ENCODE measurements at places on chromosomes 1 and 21.

DNA sequence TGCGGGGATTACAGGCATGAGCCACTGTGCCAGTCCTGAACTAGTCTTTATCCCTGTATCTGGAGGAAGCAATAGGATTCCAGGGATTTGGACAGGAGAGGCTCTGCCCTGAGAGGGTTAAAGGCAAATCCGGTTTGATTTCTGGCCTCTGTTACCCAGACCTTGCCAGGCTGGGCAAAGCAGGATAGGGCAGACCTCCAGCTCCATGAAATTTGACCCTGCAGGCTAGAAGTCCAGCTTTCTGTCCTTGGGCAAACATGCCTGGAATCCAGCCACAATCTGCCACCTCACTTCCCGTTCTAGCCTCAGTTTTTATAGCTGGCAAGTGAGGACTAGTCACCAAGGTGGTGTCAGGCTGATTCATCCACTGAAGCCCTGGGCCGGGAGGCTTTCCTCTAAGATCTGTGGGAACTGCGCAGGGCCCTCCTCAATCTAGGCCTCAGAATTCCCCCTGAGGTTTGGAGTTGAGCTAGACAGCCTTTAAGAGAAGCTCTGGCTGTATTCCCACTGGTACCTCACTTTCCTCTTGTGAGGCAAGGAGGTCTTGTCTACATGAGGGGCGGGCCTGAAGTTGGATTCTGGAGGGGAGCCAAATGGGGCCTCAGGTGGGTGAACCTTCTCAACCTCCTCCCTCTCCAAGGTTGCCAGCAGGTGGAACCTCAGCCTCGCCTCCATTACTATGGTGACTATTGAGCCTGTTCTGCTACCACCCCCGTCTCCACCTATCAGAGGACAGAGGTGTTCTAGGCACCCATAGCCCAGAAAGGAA lies 7.0 kb upstream of the P3R3URF start:
- H3K36me3 ChIP-seq, result no peaks in the 10 kb centered on the region
- H3K27ac ChIP-seq, result no peak overlapping the region
- peaks cover 17% of the 10 kb centered on the region for H3K4me1 ChIP-seq
- no peak for DNase-seq

- no peak overlapping the region for H3K4me3 ChIP-seq
- no peak for DNase-seq
- no peak overlapping the region for H3K27ac ChIP-seq
- H3K27me3 ChIP-seq, result peaks cover 2% of the 10 kb centered on the region
- no peaks in the 10 kb centered on the region for H3K36me3 ChIP-seq
Measured at GRCh38 chr1:199295107-199295506, 656.3 kb downstream of the PTPRC start.

GRCh38 chr1:206505702-206506355 lies 1.5 kb upstream of the RASSF5 start:
- H3K27me3 ChIP-seq, result peaks cover 25% of the 10 kb centered on the region
- H3K27ac ChIP-seq, result no peak overlapping the region
- H3K4me1 ChIP-seq, result peaks cover 45% of the 10 kb centered on the region
- peaks cover 12% of the 10 kb centered on the region for H3K36me3 ChIP-seq
- DNase-seq, result no peak
- H3K4me3 ChIP-seq, result peak overlapping the region; percentile 73

- H3K36me3 ChIP-seq, result no peaks in the 10 kb centered on the region
- peaks cover 2% of the 10 kb centered on the region for H3K4me1 ChIP-seq
- no peak for DNase-seq
- H3K4me3 ChIP-seq, result no peak overlapping the region
- peaks cover 26% of the 10 kb centered on the region for H3K27me3 ChIP-seq
Measured at GRCh38 chr1:20370698-20371097, 80.0 kb downstream of the VWA5B1 start.

- no peak for DNase-seq
- peaks cover 93% of the 10 kb centered on the region for H3K4me1 ChIP-seq
- H3K27me3 ChIP-seq, result no peaks in the 10 kb centered on the region
- peak overlapping the region; percentile 29 for H3K4me3 ChIP-seq
- peaks cover 61% of the 10 kb centered on the region for H3K36me3 ChIP-seq
Measured at GRCh38 chr1:226712742-226713419, 26.2 kb downstream of the ITPKB start.

DNA sequence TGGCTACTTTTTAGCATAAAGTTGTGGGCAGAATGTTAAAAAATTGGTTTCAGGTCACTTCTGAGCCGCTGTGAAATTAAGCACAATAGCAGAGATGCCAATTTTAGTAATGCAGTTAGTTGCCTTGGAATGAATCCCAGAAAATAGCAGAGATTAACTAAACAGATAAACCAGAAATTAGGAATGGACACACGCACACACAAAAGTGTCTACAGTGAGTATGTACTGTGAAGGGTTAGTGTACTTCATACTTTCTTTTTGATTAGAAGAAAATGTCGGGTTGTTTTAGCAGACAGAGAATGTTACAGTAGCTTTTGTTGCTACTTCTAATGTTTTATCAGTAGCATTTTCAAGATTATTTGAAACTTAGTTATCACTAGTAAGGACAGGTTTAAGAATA lies 106.7 kb downstream of the LEPR start:
- no peak overlapping the region for H3K27ac ChIP-seq
- H3K4me1 ChIP-seq, result peaks cover 2% of the 10 kb centered on the region
- DNase-seq, result no peak
- peaks cover 41% of the 10 kb centered on the region for H3K27me3 ChIP-seq

GRCh38 chr21:45034556-45035476 lies 39.6 kb upstream of the ADARB1 start:
- H3K4me3 ChIP-seq, result no peak overlapping the region
- peaks cover 3% of the 10 kb centered on the region for H3K36me3 ChIP-seq
- H3K4me1 ChIP-seq, result peaks cover 5% of the 10 kb centered on the region
- no peak overlapping the region for H3K27ac ChIP-seq
- H3K27me3 ChIP-seq, result peaks cover 7% of the 10 kb centered on the region

DNA sequence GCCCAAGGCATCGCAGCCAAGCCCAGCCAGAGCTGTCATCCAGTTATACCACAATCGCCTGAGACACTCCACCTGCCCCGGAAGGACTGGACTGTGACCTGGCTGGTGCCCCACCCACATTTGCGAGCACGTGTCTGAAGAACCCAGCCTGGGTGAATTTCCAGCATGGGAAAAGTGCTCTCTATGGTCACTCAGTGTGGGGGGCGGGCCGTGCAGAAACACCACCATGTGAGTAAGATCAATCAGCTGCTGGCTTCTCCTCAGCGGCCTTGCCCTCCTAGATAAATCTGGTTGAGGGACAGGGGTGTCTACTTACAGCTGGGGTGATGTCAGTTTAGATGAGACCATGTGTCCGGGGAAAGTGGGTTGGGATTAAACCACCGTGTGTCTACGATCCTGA lies 44.8 kb downstream of the URB1 start:
- H3K27ac ChIP-seq, result no peak overlapping the region
- H3K36me3 ChIP-seq, result peaks cover 82% of the 10 kb centered on the region
- H3K27me3 ChIP-seq, result no peaks in the 10 kb centered on the region
- peaks cover 8% of the 10 kb centered on the region for H3K4me1 ChIP-seq

DNA sequence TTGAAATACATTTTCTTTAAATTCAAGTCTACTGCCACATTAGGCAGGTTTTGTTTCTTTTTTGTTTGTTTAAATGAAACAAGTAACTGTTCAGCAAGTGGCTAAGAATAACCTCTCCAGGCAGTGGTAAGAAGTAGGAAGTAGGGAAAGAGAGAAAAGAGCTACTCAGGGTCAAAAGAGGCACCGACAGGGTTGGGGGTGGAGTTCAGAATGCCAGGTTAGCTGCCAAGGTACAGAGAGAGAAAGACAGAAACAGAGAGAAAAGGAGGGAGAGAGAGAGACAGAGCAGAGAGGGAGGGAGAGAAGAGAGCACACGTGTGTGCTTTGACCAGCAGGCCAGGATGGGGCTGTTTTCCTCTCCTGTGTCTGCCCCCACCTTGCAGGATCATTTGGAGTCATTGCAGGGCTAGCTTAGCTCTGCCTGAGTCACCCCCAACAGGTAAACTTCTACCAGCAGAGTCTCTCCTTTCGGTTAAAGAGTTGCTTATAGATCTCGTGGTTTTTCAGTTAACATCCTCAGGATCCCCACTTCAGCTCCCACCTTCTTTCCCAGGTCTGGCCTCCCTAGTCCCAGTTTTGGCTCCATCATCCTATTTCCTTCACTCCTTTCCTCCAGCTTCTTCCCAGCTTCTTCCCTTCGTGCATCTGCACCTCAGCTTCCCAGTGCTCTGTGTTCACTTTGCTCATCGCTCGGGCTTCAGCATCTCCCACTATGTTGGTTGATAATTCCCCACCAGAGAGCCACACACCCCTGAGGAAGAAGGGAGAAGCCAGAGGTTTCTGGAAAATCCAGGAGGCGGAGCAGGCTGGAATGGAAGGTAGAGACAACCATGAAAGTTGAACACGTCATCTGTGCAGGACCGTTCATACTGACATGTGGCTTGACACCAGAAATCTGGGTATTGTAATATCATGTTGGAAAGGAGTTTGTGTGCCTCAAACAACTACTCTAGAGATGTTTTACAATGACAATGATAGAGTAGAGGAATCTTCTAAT lies 21.8 kb upstream of the RAB4A start:
- peaks cover 38% of the 10 kb centered on the region for H3K4me1 ChIP-seq
- H3K27me3 ChIP-seq, result no peaks in the 10 kb centered on the region
- H3K36me3 ChIP-seq, result no peaks in the 10 kb centered on the region
- no peak overlapping the region for H3K4me3 ChIP-seq
- H3K27ac ChIP-seq, result peak overlapping the region; percentile 5
- no peak for DNase-seq

- peak overlapping the region; percentile 71 for H3K4me3 ChIP-seq
- peaks cover 5% of the 10 kb centered on the region for H3K27me3 ChIP-seq
- peak overlapping the region; percentile 95 for H3K27ac ChIP-seq
- H3K4me1 ChIP-seq, result peaks cover 19% of the 10 kb centered on the region
- peaks cover 5% of the 10 kb centered on the region for H3K36me3 ChIP-seq
Measured at GRCh38 chr1:159067699-159068621, 8.6 kb downstream of the AIM2 start.

DNA sequence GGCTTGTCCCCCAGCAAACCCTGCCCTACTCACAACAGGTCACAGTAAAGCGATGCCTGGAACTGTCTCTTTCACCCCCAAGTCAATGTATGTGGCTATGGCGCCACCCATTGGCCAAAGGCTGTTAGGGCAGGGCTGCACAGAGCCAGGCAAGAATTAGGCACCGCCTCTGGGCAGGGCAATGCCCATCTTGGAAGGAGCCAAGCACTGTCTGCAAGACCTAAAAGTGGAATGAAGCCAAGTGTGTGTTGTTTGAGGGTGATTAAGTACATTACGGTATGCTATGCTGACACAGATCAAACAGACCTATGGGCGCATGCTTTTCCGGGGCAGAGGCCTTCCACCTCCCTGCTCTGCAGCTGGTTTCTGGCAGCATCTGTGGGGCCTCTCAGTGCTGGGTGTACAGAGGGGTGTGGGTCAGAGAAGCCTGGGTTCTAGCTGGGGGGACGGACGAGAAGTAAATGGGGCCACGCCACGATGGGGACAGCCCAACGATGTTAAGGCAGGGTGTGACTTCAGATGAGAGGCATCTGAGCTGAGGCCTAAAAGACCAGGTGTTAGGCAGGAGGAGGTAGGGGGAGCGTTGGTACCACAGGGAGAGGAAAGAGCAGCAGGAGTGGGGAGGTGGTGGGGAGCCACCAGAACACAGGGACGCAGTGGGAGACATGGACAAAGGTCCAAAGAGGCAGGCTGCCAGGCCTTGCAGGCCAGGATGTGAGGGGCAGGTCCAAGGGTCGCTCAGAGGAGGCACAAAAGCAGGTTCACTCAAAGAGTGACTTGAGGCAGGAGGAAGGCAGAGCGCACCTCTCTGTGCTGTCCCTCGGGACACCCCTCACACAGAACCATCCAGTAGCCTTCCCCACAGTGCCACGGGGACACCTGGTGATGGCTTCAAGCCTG lies 49.8 kb downstream of the ACOT7 start:
- H3K4me3 ChIP-seq, result no peak overlapping the region
- peak; percentile 75 for DNase-seq
- no peak overlapping the region for H3K27ac ChIP-seq
- H3K36me3 ChIP-seq, result peaks cover 9% of the 10 kb centered on the region
- H3K27me3 ChIP-seq, result no peaks in the 10 kb centered on the region

GRCh38 chr21:38849776-38850175 lies 44.0 kb downstream of the ETS2 start:
- H3K27me3 ChIP-seq, result no peaks in the 10 kb centered on the region
- no peak for DNase-seq
- H3K36me3 ChIP-seq, result no peaks in the 10 kb centered on the region
- H3K27ac ChIP-seq, result no peak overlapping the region
- no peaks in the 10 kb centered on the region for H3K4me1 ChIP-seq

- H3K4me1 ChIP-seq, result peaks cover 58% of the 10 kb centered on the region
- H3K27ac ChIP-seq, result no peak overlapping the region
- H3K4me3 ChIP-seq, result no peak overlapping the region
- H3K27me3 ChIP-seq, result no peaks in the 10 kb centered on the region
Measured at GRCh38 chr1:13760921-13761320, 60.9 kb downstream of the PRDM2 start.

DNA sequence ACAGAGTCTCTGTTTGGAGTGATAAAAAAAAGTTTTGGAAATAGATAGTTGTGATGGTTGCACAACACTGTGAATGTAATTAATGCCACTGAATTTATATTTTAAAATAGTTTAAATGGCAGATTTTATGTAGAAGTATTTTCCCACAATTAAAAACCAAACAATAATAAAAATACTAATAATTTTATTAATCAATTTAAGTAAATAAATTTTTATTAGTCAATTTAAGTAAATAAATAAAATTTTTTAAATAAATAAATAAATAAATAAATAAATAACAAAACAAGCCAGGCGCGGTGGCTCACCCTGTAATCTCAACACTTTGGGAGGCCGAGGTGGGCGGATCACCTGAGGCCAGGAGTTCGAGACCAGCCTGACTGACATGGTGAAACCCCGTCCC lies 4.9 kb upstream of the KDF1 start:
- H3K36me3 ChIP-seq, result peaks cover 2% of the 10 kb centered on the region
- H3K4me3 ChIP-seq, result no peak overlapping the region
- no peak for DNase-seq
- H3K4me1 ChIP-seq, result peaks cover 7% of the 10 kb centered on the region

GRCh38 chr1:223783676-223784075 lies 62.1 kb downstream of the TP53BP2 start:
- DNase-seq, result no peak
- no peak overlapping the region for H3K4me3 ChIP-seq
- peaks cover 20% of the 10 kb centered on the region for H3K36me3 ChIP-seq
- H3K27me3 ChIP-seq, result no peaks in the 10 kb centered on the region

DNA sequence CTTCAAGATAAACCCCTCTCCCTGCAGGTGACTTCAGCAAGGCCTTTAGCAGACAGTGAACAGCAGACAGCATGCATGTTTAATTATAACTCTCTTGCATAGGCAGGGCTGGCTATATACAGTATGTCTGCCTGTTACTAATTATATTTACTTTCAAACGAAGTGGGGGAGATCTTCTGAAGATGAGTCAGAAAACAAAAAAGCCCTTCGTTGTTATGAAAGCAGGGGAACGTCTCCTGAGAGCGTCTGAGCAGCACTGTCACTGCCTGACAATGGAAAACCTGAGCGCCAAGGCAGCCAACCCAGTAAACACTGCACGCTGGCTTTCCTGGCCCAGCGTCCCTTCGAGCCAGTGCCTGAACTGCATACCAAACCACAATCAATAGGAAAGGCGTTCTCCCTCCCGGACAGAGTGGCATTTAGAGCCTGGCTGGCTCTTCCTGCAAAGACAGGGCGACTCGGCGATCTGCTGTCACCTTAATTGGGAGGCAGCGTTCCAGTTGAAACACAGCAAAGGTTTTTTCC lies 54.1 kb downstream of the TOMM20 start:
- H3K4me1 ChIP-seq, result peaks cover 37% of the 10 kb centered on the region
- H3K27ac ChIP-seq, result peak overlapping the region; percentile 63
- H3K36me3 ChIP-seq, result no peaks in the 10 kb centered on the region
- H3K4me3 ChIP-seq, result no peak overlapping the region

- H3K4me1 ChIP-seq, result no peaks in the 10 kb centered on the region
- H3K27ac ChIP-seq, result no peak overlapping the region
- DNase-seq, result no peak
- no peaks in the 10 kb centered on the region for H3K36me3 ChIP-seq
Measured at GRCh38 chr1:50080904-50081586, 27.7 kb upstream of the ELAVL4 start.

Data from activated CD8-positive, alpha-beta T cell treated with anti-CD3 and anti-CD28 coated beads, Interleukin-2, amount 10 ng/mL, durations not matched to agents 7 days and 5 days (primary cell).